D721Med (cell line): ENCODE measurements at places on chromosomes 2 and 18.
A peak's percentile ranks its signal among the peaks of the same experiment; 100 is the strongest.

- no peak for DNase-seq
Measured at GRCh38 chr2:7674606-7675005, 757.4 kb downstream of the RNF144A start.

DNA sequence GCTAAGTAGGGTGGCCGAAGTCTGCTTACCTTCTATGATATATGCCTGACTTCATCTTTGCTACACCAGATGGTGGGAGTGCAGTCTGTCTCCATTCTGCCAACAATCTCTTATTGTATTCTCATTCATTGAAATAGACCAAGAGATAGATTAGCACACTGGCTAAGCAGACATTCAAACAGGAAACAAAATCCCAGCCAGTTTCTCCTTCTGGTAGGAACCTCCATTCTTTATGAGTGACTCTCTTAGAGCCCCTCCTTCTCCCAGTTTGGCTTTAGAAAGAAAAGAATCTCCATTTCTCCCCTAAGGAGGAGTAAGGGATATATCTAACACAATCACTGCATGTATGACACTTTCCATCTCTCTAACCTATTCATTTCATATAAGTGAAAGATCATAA lies 118.9 kb upstream of the COL5A2 start:
- no peak for DNase-seq

GRCh38 chr2:153391131-153391530 lies 87.4 kb downstream of the RPRM start:
- DNase-seq: no peak

GRCh38 chr2:54325148-54325547 lies 69.1 kb upstream of the TSPYL6 start:
- no peak for DNase-seq

GRCh38 chr2:229815858-229816257 lies 101.5 kb upstream of the DNER start:
- no peak for DNase-seq

GRCh38 chr2:150109028-150109427 lies 378.4 kb downstream of the RND3 start:
- DNase-seq: no peak

- DNase-seq: peak; percentile 45
Measured at GRCh38 chr18:741931-742512, 29.6 kb upstream of the ENOSF1 start.
